ENCODE measurements at places on chromosomes 5 and 9. TPM values are rescaled to one million over a fixed set of nuclear protein-coding genes. Genes with fewer than 3 reads are reported as not detected.
A peak's percentile ranks its signal among the peaks of the same experiment; 100 is the strongest.

GRCh38 chr5:129768735-129769134 lies 20.8 kb downstream of the MINAR2 start:
- no peak for ATAC-seq

DNA sequence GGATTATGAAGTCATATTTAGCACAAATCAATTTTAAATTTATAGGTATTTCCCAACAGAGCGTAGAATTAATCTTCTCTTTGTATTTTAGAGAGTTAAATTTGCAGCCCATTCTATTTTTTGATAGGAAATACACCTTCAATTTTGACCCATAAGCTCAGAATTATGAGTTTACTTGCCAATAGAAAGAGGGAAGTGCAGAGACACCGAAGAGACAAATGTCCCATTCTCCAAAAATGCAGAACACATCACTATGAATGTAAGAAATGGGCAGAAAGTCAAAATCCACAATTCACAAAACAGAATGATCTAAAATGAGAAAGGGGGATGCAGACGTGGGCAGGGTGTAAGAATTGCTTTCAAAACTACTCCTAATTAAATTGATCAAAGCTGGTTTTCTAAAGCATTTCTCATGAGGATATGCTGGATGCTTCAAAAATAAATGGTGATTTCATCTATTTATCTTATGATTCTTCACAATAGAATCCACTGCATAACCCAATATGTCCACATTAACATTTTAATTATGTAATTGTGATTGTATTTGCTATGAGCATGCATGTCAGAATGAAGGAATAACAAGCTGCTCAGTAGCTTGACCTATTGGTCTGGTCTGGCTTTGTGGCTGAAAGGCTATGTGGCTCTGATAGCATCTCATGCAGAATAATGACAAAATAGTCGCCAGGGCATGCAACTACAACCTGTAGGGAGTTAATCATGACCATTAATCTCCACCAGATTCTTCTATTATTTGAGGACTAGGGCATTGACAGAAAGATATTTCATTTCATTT lies 550.1 kb upstream of the CDH18 start:
- ATAC-seq = no peak

The CAAP1 gene
- 14.9 TPM for total RNA-seq

The PTGER4 gene
- total RNA-seq = 100 TPM

The GABRA1 gene
- total RNA-seq = not detected

DNA sequence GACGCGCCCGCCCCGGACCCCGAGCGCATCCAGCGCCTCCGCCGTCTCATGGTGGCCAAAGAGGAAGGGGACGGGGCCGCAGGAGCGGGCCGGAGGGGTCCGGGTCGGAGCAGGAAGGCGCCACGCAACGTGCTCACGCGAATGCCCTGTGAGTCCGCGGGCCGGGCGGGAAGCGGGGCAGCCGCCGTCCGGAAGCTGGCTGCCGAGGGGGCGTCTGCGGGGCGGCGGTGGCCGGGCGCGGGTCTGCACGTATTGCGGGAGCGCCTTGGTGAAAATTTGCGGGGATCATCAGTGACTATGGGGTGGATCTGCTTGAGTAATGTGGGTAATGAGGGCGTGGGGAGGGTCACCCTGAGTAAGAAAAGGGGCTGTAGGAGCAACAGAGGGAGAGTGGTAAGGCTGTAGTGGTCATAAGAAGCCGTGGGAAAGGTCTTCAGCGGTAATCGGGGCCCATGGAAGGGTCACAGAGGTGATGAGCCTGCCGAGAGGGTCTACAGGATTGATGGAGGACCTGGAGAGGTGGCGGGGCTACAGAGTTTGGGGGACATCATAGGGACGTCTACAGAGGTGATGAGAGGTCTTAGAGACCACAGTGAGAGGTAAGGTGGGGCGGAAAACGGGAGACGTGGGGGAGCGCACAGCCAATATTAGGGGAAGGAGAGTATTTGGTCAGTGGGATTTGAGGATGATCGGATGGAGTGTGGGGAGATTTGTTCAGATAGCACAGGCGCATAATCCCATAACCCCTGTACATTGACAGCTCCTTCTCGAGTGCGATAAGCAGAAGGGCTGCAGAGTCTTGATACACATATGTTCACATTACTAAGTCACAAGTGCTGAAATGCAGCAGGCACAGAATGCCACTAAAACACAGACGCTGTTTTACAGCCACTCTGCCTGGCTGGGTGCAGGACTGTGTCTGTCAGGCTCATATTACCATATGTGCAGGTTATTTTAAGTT lies 819 bp downstream of the LSM11 start:
- peak; percentile 26 for ATAC-seq

The MAN1B1 gene
- total RNA-seq = 67.6 TPM

DNA sequence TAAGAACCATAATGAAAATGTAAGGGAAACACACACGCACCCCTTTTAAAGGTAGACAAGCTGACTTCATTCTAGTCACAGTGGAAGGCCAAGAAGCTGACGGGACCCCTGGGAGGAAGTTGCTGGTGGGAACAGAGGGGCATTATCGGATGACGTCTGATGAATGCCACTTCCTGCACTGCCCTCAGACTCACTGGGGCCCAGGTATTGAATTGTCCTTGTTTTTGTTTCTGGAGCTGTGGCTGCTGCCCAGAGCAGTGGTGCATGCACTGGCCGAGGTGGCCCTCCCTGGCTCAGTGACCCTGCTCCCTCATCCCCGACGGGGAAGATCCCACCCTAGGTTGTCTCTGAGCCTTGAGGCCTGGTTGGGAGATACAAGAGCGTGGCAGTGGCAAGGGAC lies 15.3 kb upstream of the RPL26L1 start:
- ATAC-seq = no peak

DNA sequence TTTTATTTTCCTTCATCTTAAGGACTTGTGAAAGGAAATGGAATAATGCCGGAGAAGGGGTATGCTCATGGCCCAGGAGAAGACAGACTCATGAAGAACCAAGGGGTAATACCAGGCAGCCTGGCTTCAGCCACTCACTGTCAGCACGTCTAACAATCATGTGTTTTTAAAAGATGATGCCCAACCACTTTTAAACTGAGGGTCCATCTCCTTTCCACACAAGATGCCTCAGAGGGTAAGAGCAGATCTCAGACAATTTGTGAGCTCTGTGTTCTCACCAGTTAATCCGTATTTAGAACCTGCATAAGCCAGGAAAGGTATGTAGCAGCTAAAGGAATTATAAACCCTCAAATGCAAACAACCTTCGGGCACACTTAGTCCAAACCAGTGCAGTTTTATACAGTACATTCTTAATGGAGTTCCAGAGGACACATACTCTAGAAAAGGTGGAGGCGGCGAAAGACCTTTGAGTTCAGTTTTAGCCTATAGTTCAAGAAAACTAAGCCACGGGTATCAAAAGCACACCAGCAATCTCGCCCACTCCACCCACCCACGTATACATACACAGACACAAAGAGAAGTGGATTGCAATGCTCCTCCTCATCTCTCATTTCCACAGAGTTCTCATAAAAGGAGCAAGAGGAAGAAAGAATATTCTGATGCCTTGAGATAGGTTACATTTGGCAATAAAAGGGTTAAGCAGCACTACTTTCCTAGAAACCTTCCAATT lies 2.6 kb downstream of the DIAPH1 start:
- no peak for ATAC-seq

GRCh38 chr9:6535594-6535993 lies 109.9 kb downstream of the GLDC start:
- ATAC-seq = no peak

DNA sequence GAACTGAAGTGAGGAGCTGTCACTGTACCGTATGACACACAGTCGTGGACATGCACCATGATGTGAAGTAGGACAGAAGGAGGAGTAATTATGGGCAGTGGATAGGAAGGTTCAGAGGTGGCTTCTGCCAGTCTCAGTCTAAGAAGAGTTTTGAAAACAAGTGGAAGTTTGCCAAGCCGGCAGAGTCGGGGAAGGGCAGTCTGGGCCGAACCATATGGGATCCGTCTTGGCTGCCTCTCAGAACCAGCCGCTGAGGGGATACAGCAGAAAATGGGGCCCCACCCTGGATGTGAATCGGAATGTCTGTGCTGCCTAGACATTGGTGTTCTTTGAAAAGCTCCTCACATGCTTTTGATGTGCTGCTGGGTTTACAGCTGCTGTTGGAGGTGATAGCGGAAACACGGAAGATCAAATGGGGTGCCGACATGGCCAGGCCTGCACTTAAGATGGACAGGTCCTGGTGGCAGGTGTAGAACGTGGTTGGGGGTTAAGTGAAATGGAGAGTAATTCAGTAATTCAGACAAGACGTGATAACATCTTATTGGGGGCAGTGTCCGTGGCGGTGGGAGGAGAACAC lies 11.2 kb downstream of the SNX18 start:
- no peak for ATAC-seq

DNA sequence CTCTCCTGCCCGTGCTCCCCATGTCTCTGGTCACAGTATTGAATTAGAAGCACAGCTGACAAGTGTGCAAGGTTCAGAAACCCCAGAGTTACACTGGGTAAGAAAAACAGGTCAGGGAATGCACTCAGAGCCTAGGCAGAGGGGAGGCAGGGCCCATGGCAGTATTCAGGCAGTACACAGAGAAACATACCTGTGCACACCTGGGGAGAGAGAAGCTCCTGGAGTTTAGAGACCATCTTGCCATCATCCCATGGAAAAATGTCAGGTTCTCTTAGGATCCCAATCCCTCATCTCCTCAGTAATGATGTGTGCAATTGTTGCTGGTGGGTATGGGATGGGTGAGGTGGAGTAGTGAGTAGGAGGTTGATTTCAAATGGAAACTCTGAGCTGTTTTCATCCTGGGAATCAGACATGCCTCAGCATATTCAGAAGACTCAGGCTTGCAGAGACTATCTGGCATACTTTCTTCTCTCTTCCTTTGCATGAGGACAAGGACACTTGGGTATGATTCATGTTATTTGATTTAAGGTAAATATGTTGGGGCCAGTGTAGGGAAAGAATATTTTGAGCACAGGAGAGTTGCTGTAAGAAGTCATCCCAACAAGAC lies 228.5 kb downstream of the ESM1 start:
- ATAC-seq = peak; percentile 55

The PCDH12 gene
- total RNA-seq = 4.3 TPM

GRCh38 chr5:140321796-140322195 lies 18.9 kb upstream of the PFDN1 start:
- no peak for ATAC-seq

DNA sequence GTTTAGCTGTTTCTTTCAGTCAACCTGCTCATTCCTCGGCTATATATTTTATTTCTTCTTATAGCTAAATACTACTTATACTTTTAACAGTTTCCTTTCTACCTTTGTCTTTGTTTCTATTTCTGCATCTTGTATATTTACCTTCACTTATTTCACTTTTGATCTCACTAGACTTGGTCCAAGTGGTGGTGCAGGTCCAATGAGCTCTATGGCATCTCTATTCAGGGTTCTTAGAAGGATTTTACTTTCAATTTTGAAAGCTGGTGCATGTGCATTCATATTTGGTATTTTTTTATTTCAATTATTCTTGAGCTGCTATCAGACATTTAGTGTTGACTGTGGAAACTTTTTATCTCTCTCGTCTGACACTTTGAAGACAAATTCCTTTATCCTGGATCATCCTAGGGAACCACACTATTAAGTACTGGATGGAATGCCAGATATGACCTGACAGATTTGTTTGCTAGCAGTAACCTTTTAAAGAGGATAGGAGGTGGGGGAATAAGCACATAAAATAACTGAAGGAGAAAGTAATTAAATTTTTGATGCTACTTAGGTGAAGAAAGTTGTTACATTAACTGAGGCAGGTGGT lies 123.1 kb upstream of the PJA2 start:
- no peak for ATAC-seq

All from activated T-helper 17 cell treated with anti-CD3 and anti-CD28 coated beads, Interleukin-2, amount 50 U/mL, for 72 hours (primary cell).